Cortex of kidney (tissue), 1 donor: ENCODE measurements at places on chromosomes 3 and 15.

DNA sequence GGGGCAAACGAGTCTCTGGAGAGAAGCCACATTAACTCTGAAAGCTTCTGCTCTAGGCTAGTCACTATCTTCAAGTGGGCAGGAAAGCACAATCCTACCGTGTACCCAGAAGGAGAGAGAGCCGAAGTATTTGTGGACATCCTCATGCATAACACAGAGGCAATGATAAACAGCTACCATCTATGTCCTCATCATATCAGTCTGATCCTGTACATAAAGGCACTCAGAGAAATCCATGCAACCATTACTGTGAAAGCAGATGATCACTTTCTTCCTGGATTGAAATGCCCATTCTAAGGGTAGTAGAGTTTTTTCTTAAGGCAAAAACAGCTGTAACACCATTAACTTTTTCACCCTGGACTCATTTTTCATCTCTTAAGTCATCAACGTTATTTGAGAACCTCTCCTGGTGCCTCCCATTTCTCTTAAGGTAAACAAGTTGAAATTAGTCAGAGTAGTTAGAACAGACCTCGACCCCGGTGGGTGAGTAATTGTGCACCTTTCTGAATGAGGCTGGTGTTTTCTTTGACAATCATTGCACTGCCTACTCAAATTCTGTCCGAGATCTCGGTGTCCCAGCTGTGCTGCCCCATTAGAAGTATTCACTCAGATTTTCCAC is 327.4 kb downstream of the SHQ1 start:
- no peak for DNase-seq

- no peak for DNase-seq
Measured at GRCh38 chr15:86317384-86317740, 237.7 kb downstream of the AGBL1 start.

- no peak for DNase-seq
Measured at GRCh38 chr3:57224856-57225255, 2.7 kb upstream of the APPL1 start.

GRCh38 chr3:194938845-194939531 is 253.3 kb downstream of the FAM43A start:
- DNase-seq = no peak

GRCh38 chr3:166714206-166714605 is 665.9 kb downstream of the ZBBX start:
- DNase-seq = no peak

- no peak for DNase-seq
Measured at GRCh38 chr15:25859838-25860645, 3.1 kb downstream of the ATP10A start.

GRCh38 chr3:170128259-170128976 is 53.1 kb downstream of the PHC3 start:
- no peak for DNase-seq

DNA sequence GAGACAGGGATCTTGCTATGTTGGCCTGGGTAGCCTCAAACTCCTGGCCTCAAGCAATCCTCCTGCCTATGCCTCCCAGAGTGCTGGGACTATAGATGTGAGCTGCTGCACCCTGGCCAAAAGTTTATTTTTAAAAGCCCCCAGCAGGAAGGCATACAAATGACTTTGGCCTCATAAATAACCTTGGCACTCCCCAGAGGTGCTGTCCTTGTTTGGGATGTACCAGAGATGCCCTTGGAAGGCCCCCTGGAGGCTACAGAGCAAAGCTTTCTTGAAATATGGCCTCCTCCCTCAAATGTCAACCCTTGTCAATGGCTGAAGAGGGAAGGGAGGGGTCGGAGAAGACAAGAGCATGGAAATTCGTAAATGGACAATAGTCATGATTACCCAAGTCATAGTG is 14.0 kb upstream of the RTP3 start:
- no peak for DNase-seq

GRCh38 chr15:90087454-90088154 is 14.7 kb downstream of the IDH2 start:
- no peak for DNase-seq

GRCh38 chr15:51161491-51162220 is 67.0 kb upstream of the TNFAIP8L3 start:
- DNase-seq = no peak

GRCh38 chr15:31197497-31198414 is 96.2 kb upstream of the TRPM1 start:
- DNase-seq = no peak

DNA sequence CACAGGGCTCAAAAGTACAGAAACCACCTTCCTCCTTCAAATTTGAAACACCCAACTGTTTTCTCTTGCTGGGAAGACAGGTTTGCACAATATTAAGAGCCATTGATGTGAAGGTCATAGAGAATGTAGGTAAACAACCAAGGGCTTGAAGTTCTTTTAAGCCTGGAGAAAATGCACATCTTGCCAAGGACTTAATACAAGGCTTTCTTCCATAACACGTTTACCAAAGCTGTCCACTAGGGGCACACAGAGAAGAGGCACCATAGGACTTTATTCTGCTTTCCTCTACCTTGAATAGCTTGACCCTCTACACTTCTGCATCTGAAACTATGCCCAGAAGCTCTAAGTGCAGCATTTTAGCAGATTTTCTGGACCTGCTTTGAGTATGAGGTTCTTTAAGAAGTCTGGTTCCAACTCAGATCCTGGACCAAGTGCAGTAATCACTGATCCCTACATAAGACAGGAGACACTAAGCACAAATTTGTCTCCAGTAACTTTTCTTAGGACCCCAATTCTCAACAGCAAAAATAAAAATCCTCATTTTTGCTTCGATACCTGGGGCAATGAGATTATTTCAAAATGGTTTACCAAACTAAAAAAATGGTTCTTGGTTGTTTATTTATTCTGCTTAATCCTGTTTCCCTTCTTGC is 138.0 kb downstream of the FBN1 start:
- DNase-seq = no peak

GRCh38 chr15:56816781-56817180 is 83.5 kb upstream of the ZNF280D start:
- no peak for DNase-seq

- no peak for DNase-seq
Measured at GRCh38 chr15:68303134-68303533, 25.6 kb downstream of the FEM1B start.

DNA sequence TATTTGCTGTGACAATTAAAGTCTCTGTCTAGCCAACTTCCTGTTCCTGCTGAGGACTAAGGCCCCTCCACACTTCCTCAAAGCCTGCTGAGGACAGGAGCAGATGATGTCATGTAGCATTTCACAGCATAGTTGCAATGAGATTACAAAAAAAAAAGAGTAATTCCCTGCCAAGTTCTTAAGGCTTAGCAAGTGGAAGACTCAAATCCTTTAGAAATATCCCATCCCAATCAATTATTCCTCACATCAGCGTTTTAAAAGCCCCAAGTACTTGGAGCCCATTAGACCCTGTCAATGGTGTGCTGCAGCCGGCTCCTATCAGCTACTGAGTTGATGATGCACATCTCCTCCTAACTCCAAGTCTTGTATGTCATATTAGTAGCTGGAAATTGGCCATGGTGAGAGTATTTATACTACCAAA is 51.7 kb downstream of the TRANK1 start:
- DNase-seq = no peak

GRCh38 chr15:81899024-81899423 is 146.8 kb downstream of the MEX3B start:
- DNase-seq = no peak

GRCh38 chr3:9401986-9402385 is 4.6 kb downstream of the SETD5 start:
- no peak for DNase-seq

GRCh38 chr3:37135561-37135960 is 38.8 kb downstream of the LRRFIP2 start:
- no peak for DNase-seq

GRCh38 chr3:151753846-151754245 is 20.1 kb downstream of the AADACL2 start:
- DNase-seq = no peak

- DNase-seq = no peak
Measured at GRCh38 chr3:23221136-23221535, 18.0 kb downstream of the UBE2E2 start.

DNA sequence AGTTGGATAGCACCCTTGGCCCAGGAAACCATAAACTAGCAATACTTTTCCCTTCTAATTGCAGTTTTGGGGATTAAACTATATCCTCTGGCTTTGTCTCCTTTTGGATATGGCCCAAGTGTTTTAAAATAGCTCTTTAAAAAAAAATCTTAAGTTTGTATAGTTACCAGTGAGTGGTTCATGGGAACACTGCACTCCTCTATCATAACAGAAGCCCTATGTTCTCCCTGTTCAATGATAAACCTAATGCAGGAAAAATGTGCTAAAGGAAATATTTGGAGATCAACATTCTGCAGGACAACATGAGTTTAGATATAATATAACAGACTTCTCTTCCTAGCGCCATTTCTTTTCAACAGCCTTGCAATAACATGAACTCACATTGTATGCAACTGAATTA is 13.1 kb downstream of the MRPL47 start:
- DNase-seq = no peak

DNA sequence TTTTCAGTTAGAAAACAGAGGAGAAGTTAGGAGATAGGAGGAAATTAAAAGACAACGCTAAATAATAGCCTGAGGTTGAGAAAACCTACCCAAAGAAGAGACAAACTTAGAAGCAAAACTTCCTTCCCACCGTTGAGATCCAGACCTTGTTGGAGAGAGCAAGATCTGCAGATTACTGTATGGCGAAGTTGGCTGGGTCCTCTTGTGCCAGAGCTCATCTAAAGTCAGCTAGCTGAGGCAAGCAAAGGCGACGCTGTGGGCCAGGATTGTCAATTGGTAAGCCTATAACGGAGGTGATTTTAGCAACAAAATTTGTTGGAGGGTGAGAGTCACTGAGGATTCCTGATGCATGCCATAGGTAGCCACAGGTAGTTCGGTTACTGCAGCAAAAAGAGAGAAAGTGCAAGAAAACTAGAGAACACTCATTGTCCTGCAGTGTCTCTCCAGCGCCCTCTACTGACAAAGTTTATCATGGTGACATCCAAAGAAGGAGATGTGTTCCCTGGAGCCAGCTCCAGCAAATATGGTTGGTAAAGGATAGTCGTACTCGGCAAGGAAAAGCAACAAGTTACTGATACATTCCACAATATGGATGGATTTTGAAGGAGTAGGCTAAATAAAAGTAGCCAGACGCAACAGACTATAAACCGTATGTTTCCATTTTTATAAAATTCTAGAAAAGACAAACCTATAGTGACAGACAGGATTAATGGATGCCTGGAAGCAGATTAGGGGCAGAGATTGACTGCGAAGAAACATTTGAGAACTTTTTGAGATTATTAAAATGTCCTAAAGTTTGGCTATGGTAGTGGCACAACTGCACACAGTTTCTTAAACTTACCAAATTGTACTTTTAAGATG is 9.8 kb upstream of the OR5K4 start:
- no peak for DNase-seq

GRCh38 chr3:46649436-46649835 is 37.1 kb downstream of the FAM240A start:
- DNase-seq = no peak

GRCh38 chr3:21345382-21345976 is 405.5 kb downstream of the ZNF385D start:
- DNase-seq = no peak

GRCh38 chr3:127858521-127858920 is 36.2 kb upstream of the MGLL start:
- no peak for DNase-seq

- no peak for DNase-seq
Measured at GRCh38 chr15:80310776-80311175, 58.8 kb upstream of the CTXND1 start.

DNA sequence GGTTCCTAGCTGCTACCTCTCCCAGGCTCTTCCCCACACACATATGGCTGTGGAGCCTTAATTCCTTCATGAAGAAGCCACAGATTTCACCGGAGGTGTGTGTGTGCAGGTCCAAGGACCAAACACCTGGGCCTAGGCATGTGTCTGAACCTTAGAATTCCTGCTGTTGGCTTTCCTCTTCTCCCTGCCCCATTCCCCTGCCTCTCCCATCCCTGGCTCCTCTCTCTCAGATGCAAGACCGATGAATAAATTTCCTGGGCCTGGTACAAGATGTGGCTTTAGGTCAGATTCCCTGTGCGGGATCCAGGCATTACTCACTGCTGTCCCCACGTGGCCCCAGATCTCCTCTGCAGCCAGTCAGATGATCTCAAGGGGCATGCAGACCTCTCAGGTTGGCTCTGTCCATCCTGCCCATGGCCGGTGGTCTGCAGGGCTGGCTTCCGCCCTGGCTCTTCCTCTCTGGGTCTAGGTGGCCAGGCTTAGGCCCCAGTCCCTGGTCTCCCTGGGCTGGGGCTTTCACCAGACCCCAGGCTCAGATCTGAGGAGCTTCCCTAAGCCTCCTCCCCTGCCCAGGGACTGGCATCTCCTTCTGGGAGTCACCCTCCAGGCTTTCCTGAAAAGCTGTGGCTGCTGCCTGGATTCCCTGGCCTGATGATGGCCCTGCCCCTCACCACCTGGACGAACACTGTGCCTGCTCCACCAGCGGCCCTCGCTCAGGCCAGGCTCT is 20.5 kb downstream of the CCR9 start:
- no peak for DNase-seq

DNA sequence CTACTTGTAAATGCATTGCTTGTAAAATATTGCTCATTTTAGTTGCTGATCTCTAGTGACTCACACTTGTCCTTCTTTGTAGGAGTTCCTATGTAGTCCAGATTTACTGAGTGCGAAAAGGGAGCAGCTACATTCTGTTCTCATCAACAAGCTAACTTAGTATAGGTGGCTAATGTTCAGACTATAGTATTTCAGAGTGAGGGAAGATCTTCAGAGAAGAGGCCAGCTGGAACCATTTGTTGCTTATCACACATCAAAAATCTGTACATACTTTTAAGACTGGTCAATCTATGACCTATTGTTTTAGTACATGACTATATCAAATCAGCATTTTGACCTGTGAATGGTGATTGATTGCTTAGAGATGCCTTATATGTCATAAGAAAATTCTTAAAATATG is 71.3 kb upstream of the THSD4 start:
- no peak for DNase-seq

DNA sequence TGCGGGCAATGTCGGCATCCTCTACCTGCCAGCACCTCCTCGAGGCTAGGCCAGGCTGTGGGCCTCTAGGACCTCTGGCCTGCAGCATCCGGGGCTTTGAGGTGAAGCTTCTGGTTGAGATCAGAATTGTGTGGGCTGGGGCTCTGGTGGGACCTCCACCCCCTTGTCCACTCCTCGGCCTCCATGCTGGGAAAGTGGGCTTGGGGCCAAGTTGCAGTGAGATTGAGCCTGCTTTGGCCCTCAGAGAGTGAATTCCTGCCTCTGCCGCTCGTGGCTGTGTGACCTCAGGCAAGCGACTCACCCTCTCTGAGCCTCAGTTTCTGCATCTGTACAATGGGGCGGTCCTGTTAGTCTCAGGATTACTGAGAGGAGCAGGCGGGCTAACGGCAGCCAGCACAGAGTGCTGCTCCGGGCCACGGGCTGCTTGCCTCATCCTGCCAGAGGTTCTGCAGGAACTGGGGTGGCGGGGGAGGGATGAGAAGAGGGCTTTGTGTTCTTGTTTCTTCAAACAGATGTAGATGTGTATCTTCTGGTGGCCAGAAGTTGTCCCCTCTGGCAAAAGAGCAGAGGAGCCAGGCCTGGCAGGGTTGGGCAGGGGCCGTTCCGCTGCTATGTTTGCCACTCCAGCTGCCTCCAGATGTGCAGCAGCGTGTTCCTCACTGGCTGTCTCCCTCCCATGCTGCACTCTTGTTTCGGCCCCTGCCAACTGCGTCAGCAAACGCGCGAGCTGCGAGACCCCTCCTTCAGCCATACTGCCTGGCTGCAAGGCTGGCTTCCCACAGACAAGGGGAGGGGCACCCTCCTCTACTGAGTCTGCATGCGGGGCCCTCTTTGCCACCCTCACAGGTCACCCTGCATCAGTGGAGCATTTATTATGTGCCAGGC is 33.7 kb downstream of the FBLN2 start:
- DNase-seq = no peak

GRCh38 chr15:83855956-83856355 is 202.0 kb downstream of the ADAMTSL3 start:
- no peak for DNase-seq
